Neural progenitor cell (in vitro differentiated cells): ENCODE measurements at places on chromosomes 5 and 9. TPM values are rescaled to one million over a fixed set of nuclear protein-coding genes. Genes with fewer than 3 reads are reported as not detected.

Gene NUTM2F
- 0.22 TPM in 1 of 2 replicates, not detected in the other for total RNA-seq

Gene MOB3B
- 14.0 and 15.3 TPM in 2 replicates for total RNA-seq

Gene PCDHGB5
- total RNA-seq: 2.0 and 3.7 TPM in 2 replicates

Gene PCDHGA5
- 0.71 and 1.3 TPM in 2 replicates for total RNA-seq

- peak; percentile 77 for DNase-seq
These were observed 47.9 kb downstream of the COL5A1 start for GRCh38 chr9:134689321-134690181.

DNA sequence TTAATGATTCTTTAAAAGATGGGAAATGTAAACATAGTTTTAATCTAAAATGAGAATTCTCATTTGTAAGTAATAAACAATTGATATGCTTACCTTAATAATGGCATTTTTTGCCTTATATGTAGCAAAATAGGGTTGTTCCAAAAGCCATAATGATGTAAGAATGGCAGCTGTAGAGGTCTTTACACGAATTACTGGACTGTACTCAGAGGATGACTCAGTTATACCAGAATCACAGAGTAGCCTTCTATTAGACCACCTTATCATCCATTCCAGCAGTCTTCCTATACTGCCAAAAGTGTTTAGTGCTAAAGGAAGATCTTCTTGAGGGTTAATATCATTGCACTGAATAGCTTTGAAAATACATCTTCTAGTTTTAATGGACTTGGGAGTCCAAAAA, 66.5 kb downstream of the CPLANE1 start:
- no peak for DNase-seq

GRCh38 chr5:53407373-53407772, 73.1 kb upstream of the FST start:
- no peak for DNase-seq

DNA sequence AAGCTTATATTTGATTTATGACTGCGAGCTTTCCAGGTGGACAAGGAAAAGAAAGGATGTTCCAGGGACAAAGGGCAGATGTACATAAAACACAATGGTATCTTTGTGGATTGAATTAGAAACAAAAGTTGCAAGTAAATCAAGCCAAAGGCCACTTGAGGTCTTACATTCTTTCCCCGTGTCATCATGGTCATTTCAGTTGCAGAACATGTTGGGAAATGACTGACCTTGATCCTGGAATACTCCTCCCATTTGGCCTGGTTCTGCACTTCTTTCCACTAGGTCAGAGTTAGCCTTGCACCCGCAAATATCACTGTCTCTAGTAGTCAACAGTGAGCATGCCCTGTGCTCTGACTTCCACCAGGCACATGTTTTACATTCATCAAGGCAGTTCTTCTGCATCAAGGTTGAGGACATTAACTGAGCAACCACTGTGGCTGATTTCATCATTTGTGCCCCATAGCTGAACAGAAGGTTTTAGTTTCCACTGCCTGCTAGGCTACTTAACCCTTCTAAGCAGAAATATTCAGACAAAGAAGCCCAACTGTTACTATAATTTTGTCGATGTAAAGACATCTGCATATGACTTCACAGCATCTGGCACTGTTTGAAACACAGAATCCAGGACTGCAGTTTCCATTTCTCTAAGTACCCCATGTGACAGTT, 1161.7 kb upstream of the DMAC1 start:
- DNase-seq: no peak

DNA sequence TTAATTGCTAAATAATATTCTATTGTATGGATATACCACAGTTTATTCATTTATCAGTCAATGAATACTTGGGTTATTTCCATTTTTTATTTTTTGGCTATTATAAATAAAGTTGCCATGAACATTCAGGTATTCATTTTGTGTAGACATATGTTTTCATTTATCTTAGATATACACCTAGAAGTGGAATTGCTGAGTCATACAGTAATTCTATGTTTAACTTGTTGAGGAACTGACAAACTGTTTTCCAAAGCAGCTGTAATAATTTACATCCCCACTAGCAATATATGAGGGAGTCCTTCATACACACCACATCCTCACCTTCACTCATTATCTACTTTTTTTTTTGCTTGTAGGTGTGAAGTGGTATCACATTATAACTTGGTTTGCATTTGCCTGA, 123.6 kb downstream of the FBN2 start:
- DNase-seq: no peak

- DNase-seq: no peak
These were observed 5.9 kb downstream of the SLC23A1 start for GRCh38 chr5:139377226-139377625.

- no peak for DNase-seq
These were observed 16.2 kb upstream of the QSOX2 start for GRCh38 chr9:136261686-136262430.

DNA sequence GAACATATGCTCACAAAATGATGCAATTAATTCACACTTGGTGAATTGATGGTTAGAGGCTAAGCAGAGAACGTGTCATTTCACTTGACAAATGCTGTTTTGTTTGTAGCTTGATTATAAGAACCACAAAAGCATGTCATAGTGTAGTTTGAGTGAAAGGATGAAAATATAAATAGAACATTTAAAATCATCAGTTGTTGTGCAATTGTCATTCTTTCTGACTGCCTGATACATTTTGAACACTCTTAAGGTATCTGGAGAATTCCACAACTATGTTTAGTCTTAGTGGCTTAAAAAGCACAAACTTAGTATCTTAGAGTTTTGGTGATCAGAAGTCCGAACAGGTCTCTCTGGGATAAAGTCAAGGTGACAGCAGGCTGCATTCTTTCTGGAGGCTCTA, 129.4 kb downstream of the BASP1 start:
- no peak for DNase-seq

DNA sequence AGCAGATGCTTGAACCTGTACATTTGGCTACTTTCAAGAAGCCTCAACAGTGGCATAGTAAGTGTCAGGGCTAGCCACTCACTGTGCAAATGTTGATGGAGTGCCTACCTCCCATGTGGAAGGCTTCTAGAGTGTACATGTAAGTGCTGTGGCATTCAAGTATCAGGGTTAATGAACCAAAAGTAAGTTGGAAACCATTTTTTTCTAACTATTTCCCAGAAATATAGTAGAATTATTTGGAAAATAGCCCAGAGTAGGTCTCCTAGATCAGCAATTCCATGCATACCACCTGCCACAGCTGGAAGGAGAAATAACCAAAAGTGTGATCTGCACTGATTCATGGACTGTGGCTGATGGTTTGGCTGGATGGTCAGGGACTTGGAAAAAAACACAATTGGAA, 53.3 kb downstream of the FOXD1 start:
- no peak for DNase-seq

- peak; percentile 32 for DNase-seq
These were observed 156.4 kb upstream of the IRX4 start for GRCh38 chr5:2039180-2039531.

- DNase-seq: no peak
These were observed 43.8 kb downstream of the PRR16 start for GRCh38 chr5:120507800-120508463.

DNA sequence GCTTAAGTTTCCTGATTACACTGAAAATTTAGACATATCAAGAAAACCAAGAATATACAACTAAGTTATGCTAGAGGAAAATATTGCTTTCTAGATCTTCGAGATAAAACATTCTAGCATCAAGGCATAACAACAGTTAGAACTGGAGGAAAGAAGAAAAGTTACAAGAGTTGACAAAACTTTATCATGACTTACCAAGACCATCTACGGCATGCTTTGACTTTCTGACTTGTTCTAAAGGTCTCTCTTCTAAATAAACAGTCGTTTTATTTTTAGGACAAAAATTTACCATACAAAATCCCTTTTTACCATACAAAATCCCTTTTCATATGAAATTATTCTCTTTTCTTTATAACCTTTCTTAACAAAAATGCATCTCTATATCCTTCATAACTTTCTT, 1110.1 kb upstream of the CDH10 start:
- peak; percentile 21 for DNase-seq

DNA sequence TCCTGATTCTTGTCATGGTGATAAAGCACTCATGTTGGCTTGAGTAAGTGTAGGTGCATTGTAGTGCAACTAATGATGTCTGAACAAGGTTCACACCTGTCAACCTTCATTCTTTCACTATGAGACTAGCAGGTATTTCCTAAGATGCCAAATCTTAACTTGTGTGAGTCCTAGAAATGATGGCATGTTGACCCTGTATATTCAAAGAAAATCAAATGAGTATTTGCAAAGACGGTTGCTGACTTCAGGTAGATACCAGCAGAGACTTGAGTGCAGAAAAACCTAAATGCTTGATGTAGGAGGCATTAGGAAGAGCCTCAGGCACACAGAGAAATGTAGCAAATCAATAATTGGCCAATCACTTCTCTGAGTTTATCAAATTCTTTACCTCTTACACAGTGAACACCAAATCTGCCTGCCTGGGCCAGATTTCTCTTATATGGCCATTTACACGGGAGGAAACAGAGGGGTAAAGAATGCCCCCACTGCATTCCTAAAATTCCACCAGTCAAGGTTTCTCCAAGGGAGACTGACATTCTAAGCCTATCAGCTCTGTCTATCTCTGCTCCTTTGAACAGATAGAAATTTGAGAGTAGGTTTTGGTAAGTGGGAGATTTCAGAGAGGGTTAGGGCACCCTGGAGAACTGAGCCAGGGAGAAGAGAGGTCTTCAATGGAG, 488.6 kb upstream of the WWC1 start:
- peak; percentile 58 for DNase-seq

DNA sequence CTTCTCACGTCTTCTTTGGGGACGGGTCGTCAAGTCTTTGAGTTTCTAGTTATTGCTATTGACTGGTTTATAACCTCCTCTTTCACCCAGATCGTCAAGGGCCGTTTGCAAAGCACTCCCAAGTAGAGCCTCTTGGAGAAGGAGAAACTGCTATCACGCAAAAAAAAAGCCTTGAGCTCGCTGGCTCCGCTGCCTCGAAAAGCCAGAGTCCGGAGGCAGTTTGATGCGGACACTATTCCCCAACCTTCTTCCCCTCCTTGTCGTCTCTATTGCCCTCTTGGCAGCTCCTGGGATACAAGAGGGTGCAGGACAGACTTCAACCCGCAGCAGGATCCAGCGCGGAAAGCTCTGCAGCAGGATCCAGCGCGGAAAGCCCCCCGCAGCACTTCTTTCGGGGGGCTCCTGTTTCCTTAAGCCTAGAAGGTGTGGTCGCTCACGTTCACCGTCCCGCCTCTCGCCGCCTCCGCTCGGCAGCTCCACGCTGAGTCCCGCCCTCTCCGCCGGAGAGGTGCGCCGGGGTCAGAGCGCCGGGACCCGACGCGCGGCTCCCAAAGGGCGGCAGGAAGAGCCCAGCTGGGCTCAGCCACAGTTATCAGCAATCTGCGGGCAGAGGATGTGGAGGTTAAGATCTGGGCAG, at the start of gene PCDHAC1:
Gene PCDHAC1 (plus strand): TSS at position 494 of the 637 bp plus-strand sequence. CDS start 594 bp downstream, outside the sequence.
- DNase-seq: peak; percentile 86

GRCh38 chr9:128191406-128192046, at the start of gene CIZ1:
TSS of gene CIZ1 (minus strand) at chr9:128191572. CDS start at chr9:128190857, 715 bp downstream.
- peak; percentile 90 for DNase-seq

- peak; percentile 70 for DNase-seq
These were observed at the start of gene ENTREP1 for GRCh38 chr9:69324549-69325401. TSS of gene ENTREP1 (plus strand) at chr9:69325215. CDS start at chr9:69325310, 95 bp downstream.

DNA sequence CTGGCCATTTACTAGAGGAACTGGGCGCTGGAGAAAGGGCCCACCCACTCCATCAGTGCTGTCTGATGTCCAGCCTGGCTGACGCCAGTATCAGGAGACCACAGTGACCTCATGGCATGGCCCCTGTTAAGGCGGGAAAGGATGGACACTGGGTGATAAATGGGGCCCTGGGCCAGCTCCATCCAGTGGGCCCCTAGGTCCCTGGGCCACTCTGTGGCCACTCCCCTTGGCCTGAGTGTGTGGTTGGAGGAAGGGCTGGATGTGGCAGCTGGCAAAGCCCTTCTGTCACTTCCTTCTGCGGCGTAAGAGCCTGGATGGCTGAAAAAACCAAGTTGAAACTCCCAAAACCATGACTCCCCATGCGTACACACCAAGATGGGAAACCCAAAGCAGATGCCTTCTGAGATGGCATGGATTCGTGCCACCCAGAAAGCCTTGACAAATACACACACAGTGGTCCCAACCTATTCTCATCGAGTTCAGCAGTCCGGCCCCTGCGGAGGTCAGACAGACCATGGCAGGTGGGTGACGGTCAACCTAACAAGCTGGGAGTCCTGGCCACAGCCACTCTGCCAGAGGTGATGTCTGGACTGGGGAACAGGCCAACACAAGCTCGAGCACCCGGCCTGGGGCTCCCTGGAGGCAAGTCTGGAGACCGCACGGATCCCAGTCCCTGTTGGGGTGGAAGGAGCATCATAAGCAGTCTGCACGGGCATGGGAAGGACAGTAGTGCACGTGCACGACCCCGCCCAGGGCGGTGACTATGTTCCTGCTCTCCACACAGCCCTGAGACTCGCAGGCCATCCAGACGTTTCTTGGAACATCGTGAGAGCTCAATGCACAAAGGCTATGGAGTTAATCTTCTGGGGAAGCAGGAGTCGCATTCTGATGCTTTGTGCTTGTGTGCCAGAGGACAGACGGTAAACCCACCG, 45.2 kb upstream of the NOTCH1 start:
- no peak for DNase-seq
